Activated B cell treated with CpG ODN at 0.5 μM for 24 hours (primary cell): ENCODE measurements at places on chromosomes 7 and 10.

DNA sequence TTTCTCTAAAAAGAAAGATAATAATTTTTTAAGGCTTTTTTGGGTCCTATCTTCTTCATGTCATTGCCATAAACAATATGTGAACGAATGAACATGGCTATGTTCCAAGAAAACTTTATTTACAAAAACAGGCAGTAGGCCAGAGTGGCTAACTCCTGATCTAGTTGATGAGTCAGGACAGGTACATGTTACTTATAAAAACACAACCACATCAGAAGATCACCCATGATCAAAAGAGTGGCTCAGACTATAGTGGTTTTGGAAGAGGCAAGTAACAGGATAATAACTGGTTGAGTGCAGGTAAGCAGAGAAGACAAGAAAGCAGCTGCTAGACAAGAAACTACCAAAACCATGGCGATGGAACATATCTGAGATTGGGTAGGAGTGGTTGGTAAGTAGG is 468.7 kb downstream of the KCNMA1 start:
- no peak for DNase-seq

- DNase-seq = no peak
Observed at GRCh38 chr7:20395104-20395503, 64.4 kb downstream of the ITGB8 start.

- DNase-seq = no peak
Observed at GRCh38 chr10:24418532-24418931, 209.6 kb downstream of the KIAA1217 start.

- no peak for DNase-seq
Observed at GRCh38 chr7:142914121-142914520, 19.4 kb downstream of the TRPV5 start.

GRCh38 chr10:110762109-110762848 is 109.4 kb upstream of the PDCD4 start:
- DNase-seq = no peak

DNA sequence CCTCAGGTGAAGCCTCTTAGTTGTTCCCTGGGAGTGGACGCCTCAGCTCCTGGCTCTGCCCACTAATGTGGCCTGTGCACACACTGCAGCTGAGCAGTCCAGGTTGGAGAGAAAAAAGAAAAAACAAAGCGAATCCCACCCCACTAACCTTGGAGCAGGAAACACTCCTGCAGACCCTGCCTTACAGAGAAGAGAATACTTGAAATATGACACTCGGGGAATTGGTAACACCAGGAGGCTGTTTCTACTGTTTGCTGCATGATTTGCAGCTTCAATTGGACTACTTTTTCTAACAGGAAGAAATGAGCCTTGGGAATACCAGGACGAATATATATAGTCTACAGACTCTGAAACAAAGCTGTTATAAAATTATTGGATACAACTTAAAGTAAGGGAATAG is 22.2 kb downstream of the CDHR3 start:
- DNase-seq = no peak

DNA sequence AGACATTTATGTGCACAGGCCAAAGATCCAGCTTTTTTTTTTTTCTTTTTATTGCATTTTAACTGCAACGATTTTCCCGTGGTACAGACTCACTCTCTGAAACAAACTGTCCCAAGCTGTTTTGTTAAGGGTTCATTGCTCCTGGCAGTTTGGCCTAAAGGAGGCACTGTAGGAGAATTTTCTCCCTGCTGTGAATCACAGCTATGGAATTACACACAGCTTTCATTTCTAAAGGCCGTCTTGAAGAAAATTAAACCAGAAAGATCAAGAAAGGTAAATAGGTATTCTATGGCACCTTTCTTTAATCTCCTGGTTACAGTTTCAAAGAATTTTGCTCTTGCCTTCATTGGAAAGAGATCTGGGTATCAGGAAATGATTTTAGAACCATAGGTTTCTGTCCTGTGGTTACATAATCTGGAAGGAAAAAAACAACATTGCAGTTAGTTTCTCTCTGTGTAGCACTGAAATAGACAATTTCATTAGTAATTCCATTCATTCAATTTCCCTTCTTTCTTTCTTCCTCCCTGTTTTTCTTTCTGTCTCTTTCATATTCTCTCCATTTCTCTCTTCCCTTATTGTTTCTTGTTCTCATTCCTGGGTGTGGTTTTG is 51.2 kb downstream of the PDK4 start:
- no peak for DNase-seq

- no peak for DNase-seq
Observed at GRCh38 chr10:52258799-52259425, 55.2 kb upstream of the DKK1 start.

GRCh38 chr7:157116762-157117161 is 22.0 kb upstream of the UBE3C start:
- DNase-seq = no peak

DNA sequence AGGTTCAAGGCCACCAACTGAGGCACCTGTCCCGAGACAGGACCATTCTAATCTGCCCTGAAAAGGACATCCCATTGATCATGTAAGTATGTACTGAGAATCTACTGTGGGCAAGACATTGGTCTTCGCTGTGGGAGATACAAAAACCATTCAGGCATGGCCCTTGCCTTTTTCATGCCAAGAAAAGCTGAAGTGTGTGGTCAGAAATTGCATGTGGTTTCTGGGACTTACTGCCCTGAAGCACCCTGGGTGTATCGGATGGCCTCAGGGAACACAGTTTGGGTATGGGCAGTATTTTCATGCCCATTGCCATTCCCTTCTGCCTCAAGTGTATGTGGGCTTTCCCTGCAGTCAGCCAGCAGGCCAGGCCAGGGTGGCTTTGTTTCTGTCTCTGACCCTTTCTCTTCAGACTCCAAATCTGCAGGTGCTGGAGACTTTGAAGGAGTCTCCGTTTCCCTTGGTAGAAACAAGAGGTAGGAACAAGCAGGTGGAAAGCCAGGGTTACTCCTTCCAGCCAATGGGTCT is 285.7 kb downstream of the ZEB1 start:
- DNase-seq = no peak

DNA sequence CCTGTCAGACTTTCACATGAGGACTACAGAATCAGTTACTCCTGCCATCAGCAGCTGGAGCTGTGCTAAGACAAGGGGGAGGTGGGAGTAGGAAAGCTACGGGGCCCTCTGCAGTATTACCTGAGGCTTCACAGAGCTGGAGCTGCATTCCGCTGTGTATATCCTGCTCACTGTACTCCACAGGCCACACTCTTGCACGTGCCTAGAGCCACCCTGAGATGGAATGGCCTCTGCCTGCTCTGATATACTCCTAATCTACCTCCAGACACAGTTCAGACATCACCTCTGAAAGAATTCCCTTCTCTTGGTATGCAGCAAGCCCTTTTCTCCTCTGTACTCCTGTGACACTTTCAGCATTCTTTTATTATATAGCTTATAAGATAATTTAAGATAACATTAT is 34.8 kb downstream of the TRDMT1 start:
- DNase-seq = no peak

- no peak for DNase-seq
Observed at GRCh38 chr7:80500325-80500724, 11.5 kb downstream of the GNAT3 start.

DNA sequence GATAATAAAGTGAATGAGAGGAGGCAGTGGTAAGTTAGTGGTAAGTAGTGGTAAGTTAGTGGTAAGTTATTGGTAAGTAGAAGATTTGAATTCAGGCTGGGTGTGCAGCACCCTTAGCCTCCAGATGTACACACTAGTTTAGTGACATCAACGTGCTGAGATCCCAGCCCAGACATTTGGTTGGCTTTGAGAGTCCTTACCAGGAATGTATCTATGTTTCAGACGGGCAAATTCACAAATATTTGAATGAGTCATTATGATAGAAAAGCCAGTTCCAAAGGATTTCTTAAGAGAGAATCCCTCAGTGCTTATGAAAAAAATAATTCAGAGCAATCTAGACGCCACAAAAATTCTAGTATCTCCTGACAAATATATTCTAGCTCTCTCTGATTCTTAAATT is 70.0 kb downstream of the ARL4A start:
- DNase-seq = no peak

DNA sequence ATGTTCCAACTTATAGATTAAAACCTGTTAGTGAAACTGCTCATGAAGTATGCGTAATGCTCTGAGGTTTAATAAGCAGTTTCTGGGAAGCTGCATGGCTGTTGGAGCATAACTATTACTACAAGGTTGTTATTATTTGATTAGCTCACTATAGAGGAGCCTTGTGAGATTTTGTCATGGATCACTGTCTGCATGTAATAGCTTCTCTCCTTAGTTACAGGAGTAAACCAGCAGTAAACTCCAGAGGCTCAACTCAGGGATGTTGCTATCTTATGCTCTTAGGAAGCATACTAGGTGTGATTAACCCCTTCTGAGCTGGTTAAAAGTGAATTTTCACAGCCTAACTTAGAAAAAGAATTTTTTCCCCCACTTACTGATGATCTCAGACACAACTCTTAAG is 63.6 kb upstream of the IFRD1 start:
- DNase-seq = no peak

GRCh38 chr7:67006965-67007364 is 10.3 kb downstream of the TYW1 start:
- DNase-seq = no peak

- DNase-seq = no peak
Observed at GRCh38 chr7:24732646-24733413, 24.4 kb downstream of the GSDME start.

DNA sequence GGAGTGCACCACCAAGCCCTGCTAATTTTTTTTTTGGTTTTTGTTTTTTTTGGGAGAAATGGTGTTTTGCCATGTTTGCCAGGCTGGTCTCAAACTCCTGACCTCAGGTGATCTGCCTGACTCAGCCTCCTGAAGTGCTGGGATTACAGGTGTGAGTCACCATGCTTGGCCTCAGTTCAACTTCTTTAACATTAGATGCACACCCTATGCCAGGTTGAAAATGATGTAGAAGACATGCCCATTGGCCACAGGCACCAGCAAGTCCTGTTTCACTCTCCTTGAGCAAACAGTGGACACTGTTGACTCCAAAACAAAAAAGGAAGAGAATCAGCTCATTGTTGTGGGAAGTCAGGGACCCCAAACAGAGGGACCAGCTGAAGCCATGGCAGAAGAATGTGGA is 1205.3 kb downstream of the REEP3 start:
- DNase-seq = no peak

DNA sequence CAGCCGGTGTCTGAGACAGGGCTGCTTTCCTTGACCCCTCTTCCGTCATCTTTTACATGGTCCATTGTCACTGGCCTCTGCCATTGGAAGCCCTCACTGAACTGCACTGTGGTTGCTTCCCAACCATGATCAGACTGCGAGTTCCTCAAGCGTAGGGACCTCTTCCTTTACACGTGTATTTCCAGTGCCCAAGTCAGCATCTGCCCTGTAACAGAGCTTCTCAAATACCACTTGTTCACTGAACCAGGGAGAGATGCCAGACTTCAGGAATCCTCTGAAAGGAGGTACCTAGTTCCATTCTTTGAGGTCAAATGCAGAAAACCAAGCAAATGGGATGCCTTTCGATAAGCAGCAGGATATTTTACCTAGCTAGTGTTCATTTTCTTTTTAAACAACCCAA is 145.1 kb downstream of the NRP1 start:
- no peak for DNase-seq

DNA sequence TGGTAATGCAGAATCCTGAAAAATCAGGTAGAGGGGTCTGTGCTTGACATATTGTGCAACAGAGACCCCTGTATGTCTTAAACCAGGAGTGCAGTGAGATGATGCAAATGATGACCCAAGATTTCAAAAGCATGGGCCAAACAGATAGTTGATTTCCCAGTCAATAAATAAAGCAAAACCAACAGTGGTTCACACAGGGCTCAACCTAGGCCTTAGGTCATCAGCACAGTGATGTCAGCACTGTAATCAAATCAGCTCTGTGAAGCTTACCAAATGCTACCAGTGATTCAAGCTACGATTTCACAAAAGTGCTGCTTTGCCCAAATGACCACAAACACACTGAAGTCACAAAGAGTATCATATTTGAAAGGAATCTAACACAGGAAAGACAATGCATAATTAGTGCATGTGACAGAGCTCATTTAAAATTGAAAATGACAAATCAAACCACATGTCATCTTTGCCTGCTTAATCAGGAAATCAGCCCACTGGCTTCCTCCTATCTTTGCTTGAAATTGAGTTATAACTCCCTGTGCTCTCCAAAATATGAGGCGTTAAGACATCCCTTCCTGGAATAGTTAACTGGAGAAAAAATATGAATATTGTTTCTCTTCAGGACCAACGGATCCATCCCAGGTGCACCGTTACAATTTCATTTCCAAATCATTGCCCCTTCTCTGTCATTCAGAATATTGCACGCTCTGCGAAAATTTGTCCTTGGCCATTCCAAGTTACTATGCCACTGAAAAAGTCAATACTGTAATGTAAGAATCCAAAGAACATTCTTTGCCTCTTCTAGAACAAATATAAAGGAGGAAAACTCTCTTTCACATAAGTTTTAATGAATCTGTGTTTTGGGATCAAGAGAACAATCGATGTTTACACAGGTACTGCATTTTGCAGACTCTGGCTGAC is 41.9 kb upstream of the ASL start:
- DNase-seq = no peak

DNA sequence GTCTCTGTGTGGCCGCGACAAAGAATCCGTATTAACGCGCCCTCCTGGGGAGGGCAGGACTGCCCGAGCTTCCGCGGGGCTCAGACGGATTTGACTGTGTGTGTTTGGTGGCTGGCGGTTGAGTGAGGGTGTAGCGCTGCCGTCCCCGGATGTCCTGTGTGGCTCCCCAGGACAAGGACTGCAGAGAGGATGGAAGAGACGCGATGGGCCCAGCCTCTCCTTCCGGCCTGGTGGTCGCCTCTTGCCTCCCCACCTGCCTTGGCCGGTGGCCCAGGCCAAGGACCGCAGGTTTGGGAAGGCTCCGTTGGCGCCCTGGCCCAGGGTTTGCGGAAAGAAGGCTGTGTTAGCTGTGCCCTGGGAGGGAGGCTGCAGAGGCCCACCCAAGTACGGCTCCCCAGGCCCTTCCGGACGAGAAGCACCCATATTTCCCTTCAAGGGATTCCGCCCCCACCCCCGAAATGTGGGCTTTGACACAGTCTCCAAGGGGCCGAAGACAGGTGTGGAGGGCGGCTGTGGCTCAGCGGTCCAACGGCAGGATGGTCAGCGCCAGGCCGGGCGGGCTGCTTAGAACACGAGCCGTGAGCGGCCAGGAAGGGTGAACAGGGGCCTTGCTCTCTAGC is 2.3 kb downstream of the UNCX start:
- DNase-seq = no peak
